ENCODE measurements at places on chromosomes 16 and 17.

DNA sequence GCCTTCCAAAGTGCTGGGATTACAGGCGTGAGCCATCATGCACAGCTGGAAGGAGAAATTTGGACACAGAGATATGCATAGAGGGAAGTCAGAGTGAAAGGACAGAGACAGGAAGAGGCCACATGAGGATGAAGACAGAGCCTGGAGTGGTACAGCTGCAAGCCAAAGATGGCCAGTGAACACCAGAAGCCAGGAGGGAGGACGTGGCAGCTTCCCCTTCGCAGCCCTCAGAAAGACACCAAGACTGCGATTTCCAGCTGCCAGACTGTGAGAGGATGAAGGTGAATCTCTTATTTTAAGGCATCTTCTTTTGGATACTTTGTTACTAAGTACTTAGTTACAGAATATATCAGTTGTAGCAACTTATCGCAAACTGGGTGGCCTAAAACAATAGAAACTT lies 60.5 kb upstream of the PLCG2 start:
- no peak for DNase-seq

GRCh38 chr16:11495066-11495407 lies 91.7 kb downstream of the LITAF start:
- DNase-seq = no peak

GRCh38 chr17:31561469-31562375 lies 170.2 kb downstream of the RAB11FIP4 start:
- no peak for DNase-seq

DNA sequence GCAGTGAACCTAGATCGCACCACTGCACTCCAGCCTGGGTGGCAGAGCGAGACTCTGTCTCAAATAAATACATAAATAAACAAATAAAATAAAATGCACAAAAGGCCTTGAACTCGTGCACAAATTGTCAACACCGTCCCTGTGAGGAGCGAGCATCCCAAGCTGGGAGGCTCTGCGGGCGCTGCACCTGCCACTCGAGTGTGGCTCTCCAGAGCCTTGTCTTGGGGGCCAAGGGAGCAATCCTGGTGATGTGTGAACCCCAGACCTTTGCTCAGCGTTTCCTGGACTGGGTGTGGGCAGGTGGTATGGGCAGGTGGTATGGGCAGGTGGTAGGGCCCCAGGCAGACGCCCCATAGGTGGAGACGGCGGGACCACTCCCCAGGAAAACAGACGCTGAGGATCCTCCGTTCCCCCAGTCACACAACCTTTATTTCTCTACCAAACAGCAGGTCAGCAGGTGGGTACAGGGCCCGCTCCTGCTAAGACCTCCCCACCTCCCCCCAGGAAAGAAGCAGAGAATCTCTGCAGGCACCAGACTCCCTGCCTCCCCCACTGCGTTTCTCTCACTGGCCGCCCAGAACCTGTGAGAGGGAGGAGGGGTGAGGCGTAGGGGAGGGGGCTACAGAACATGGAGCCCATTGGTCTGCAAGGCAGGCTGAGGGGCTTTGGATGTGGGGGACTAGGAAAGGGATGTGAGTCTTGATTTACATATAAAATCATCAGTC lies 7.4 kb upstream of the P2RX1 start:
- no peak for DNase-seq
